Colonic mucosa (tissue), 4 donors: ENCODE measurements at places on chromosomes 1 and 21.

DNA sequence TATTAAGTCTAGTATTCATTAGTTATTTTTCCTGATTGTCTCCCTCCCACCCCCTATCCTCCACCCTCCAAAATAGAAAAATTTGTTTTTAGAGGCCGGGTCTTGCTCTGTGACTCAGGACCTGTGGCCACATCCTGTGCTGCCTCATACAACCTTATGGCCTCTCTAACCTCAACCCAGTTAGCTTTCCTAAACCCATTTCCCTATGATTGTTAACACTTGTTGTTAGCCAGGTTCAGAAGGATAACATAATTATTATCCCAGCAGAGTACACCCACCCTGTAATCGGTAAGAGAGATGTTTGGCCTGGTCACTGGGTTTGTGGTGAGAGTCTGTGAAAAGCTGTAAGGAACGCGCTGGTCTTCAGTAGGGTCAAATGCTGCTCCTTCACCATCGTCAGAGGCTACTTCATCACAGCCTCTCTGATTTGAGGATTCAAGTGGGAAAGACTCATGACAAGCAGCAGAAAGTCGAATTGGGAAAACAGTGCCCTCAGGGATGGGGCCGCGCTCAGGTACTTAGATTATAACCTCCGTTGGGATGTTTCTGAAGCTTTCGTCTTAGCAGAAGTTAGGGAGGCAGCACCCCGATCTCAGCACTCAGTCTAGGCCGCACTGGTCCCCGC, 35.9 kb upstream of the HMGN1 start:
- H3K4me1 ChIP-seq = peaks cover 7% of the 10 kb centered on the region
- H3K4me3 ChIP-seq = no peak overlapping the region
- H3K27me3 ChIP-seq = no peaks in the 10 kb centered on the region
- no peak overlapping the region for H3K27ac ChIP-seq
- DNase-seq = no peak
- no peaks in the 10 kb centered on the region for H3K36me3 ChIP-seq

GRCh38 chr21:26751305-26751704, 93.9 kb downstream of the ADAMTS1 start:
- H3K4me3 ChIP-seq = no peak overlapping the region
- H3K36me3 ChIP-seq = no peaks in the 10 kb centered on the region
- no peak overlapping the region for H3K27ac ChIP-seq
- H3K27me3 ChIP-seq = no peaks in the 10 kb centered on the region

GRCh38 chr1:42152119-42152518, 1.1 kb upstream of the GUCA2B start:
- no peak for DNase-seq
- H3K36me3 ChIP-seq = no peaks in the 10 kb centered on the region
- peak overlapping the region; percentile 43 for H3K27ac ChIP-seq
- H3K27me3 ChIP-seq = no peaks in the 10 kb centered on the region
- no peak overlapping the region for H3K4me3 ChIP-seq

DNA sequence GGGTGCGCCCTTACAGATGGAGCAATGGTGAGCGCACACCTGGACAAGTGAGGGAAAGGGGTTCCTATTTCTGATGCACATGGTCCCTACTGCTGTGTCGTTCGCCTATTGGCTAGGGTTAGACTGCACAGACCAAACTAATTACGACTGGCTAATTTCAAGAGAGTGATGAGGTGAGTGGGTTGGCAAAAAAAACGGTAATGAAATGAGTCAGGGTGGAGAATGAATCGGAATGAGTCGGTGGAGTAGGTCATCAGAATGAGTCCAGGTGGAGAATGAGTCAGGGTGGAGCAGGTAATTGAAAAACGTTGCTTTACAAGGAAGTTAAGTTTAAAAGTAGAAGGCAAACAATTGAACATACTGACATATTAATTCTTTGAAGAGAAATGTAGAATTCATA, 79.8 kb downstream of the WDR4 start:
- DNase-seq = no peak
- no peak overlapping the region for H3K4me3 ChIP-seq
- no peaks in the 10 kb centered on the region for H3K4me1 ChIP-seq
- no peaks in the 10 kb centered on the region for H3K36me3 ChIP-seq
- no peaks in the 10 kb centered on the region for H3K27me3 ChIP-seq
